Endothelial cell (in vitro differentiated cells): ENCODE measurements at places on chromosomes 3 and 15.

DNA sequence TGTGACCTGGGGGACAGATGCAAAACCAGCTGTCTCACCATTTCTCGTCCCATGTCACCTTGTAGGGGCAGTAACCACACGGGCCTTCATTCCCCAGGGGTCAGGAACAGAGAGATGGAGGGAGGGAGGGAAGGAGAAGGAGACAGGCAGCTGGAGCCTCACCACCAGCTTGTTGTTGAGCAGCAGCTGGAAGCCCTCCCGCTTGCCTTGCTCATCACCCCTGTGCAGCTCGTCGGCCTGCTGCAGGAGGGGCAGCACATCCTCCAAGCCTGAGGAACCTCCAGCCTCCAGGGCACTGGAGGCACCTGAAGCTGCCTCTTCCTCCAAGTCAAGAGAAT is 10.3 kb downstream of the RMDN3 start:
- H3K27ac ChIP-seq, result no peak overlapping the region
- peaks cover 22% of the 10 kb centered on the region for H3K36me3 ChIP-seq
- peaks cover 2% of the 10 kb centered on the region for H3K4me1 ChIP-seq
- peaks cover 3% of the 10 kb centered on the region for H3K27me3 ChIP-seq
- DNase-seq, result no peak

DNA sequence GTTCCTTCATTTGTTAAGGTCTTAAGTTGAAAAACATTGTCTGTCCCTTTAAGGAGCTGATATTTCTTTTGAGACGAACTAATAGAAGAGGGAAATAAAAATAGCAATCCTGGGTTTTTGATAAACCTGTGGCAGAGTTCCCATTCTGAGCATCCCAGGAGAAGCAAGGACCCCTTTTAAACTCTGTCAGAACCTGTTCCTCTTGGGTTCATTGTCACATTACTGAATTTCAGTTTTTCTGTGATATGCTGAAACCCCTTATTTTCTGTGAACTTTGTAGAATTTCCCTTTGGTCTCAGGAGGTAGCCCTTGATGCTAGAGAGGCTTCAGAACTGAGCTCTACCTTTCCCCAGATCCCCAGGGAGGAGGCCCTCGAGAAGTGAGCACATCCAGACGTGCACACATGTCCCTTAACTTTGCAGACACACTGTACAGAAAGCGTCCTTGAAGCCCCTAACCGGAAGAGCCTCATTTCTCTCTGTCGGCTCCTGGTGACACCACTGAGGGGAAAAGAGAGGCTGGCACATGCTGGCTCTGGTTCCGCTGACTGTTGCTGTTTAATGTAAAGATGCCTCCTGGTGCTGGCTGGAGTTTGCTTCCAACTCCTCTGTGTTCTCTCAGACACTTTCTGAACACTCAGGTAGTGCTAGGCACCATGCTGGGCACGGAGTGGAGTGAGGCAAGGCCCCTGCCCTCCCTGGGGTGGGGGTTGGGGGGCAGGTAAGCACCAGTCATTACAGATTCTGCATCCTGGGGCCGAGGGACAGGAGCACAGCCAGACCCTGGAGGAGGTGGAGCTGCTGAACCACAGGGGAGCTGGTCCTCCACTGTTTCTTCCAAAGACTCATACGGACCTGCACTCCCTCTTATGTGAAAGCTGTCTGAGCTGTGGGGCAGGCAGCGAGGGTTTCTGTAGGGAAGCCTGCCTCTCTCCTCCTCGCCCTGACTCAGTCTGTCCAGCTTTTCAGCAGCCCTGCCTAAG is 77.5 kb downstream of the CHDH start:
- H3K4me1 ChIP-seq, result no peaks in the 10 kb centered on the region
- DNase-seq, result no peak
- peaks cover 57% of the 10 kb centered on the region for H3K36me3 ChIP-seq

- H3K27ac ChIP-seq, result no peak overlapping the region
- peaks cover 3% of the 10 kb centered on the region for H3K4me1 ChIP-seq
- no peak for DNase-seq
- H3K27me3 ChIP-seq, result no peaks in the 10 kb centered on the region
These were observed 1154.0 kb downstream of the IGSF11 start for GRCh38 chr3:117880638-117881037.

DNA sequence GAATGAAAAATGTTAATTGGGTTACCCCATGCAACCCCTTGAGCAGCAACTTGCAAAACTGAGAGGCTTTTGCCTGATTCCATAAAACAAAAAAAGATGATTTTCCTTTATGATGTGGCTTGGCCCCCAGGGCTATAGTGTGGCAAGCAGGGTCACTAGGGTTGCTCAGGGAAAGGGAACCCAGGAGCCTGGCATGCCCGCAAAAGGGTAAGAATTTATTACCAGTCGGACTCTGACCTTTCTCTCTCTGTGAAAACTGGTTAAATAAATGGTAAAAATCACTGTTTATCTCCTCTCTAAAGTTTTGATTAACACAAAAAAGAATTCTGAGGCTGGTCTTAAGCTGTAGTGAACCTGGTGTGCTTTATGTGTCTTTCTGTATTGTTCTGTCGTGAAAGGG is 37.7 kb upstream of the SEC61A1 start:
- H3K36me3 ChIP-seq, result no peaks in the 10 kb centered on the region
- peaks cover 4% of the 10 kb centered on the region for H3K4me1 ChIP-seq
- no peak for DNase-seq
- no peak overlapping the region for H3K4me3 ChIP-seq
- H3K27me3 ChIP-seq, result no peaks in the 10 kb centered on the region

DNA sequence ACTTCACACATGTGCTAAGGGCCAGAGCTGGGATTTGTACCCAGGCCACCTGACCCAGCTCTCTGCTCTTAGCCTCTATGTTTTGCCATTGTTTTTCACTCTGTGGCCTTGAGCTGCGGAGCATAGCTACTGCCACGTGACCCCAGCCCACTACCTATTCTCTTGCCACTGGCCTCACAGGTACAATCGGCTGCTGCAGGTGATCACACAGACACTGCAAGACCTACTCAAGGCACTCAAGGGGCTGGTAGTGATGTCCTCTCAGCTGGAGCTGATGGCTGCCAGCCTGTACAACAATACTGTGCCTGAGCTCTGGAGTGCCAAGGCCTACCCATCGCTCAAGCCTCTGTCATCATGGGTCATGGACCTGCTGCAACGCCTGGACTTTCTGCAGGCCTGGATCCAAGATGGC is 46.2 kb downstream of the SEMA3G start:
- H3K27me3 ChIP-seq, result peaks cover 7% of the 10 kb centered on the region
- no peak overlapping the region for H3K4me3 ChIP-seq
- H3K4me1 ChIP-seq, result no peaks in the 10 kb centered on the region
- no peak for DNase-seq

DNA sequence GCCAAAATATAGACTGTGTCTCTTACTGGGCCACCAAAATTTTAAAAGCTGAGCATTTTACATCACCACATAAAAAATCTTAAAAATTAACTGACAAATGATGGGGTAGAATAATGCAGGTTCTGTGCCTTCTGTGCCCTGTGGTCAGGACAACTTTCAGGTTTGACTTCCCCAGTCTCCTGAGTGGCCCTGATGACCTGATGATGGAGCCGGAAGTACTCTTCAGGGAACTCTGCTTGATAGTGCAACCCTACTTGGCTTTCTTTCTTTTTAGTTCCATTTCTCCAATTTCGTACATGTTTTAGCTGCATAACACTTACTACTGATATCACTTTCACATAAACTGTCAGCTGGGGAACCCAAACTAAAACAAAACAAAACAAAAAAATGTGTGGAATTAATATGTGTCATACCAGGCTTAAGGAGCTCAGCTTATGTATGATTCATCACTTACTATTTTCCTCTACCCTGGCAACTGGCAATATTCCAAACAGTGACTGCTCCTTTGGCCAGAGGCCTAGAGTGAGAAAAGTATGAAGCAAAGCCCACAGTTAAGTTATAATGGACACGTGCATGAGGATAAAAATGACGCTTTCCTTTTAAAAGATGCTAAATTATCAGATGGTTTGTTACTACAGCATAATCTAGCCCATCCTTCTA is 194.3 kb downstream of the BCHE start:
- peaks cover 8% of the 10 kb centered on the region for H3K4me1 ChIP-seq
- H3K4me3 ChIP-seq, result no peak overlapping the region
- DNase-seq, result no peak
- H3K36me3 ChIP-seq, result no peaks in the 10 kb centered on the region
- no peaks in the 10 kb centered on the region for H3K27me3 ChIP-seq

DNA sequence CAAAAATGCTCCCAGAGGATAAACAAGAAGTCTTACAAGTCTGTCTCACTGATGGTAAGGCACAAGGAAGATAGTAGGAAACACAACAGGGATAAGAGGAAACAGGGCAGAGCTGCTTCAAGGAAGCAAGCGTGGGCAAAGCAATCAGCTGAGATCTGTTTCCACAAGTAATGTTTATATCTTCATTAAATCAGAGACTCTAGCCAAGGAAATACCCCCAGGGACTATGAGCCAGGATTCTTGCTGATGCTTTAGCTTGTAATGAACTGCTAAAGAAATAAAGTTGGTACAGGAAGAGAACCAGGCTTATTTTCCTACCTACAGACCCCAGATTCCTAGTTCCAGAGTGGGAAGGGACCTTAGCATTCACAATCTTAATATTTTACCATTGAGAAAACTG is 112.7 kb upstream of the C3orf80 start:
- H3K36me3 ChIP-seq, result no peaks in the 10 kb centered on the region
- no peak overlapping the region for H3K4me3 ChIP-seq
- no peak for DNase-seq
- H3K4me1 ChIP-seq, result peaks cover 12% of the 10 kb centered on the region
- H3K27ac ChIP-seq, result no peak overlapping the region
- no peaks in the 10 kb centered on the region for H3K27me3 ChIP-seq

- peaks cover 53% of the 10 kb centered on the region for H3K36me3 ChIP-seq
- DNase-seq, result no peak
- no peak overlapping the region for H3K27ac ChIP-seq
These were observed 29.6 kb downstream of the TMEM39A start for GRCh38 chr3:119433613-119434325.

DNA sequence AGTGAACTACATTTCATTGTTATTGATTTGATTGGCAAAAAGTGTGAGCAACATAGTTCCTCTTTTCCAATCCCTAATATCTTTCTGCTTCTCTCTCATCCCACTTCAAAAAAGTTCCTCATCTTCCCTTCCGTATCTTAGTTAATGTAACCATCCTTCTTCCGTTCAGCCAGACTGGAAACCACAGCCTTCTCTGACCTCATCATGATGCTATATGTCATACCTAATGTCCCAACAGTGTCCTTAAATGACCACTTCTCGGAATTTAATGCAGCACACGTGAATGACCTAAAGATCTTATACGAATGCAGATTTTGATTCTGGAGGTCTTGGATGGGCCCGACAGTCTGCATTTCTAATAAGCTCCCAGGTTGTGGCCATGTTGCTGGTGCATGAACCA is 320.3 kb upstream of the SATB1 start:
- H3K4me3 ChIP-seq, result no peak overlapping the region
- no peak overlapping the region for H3K27ac ChIP-seq
- H3K27me3 ChIP-seq, result no peaks in the 10 kb centered on the region
- H3K36me3 ChIP-seq, result no peaks in the 10 kb centered on the region
- H3K4me1 ChIP-seq, result no peaks in the 10 kb centered on the region
- no peak for DNase-seq

DNA sequence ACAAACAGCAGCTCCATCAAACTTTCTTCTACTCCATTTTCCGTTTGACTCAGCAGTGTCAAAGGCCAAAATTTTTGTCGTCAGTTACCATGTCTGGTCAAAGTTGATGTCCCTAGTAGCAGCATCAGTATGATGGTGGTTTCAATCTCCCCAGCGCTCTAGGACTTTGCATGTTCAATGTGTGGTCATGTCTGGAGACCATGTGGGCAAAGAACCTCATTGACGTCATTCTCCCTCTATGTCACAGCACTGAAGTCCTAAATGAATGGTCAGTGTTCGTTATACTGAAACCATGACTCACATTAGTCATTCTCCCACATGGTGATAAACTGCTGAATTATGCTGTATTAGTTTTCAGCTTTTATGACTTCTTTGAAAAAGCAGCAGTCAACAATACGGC is 23.2 kb downstream of the SHC4 start:
- no peaks in the 10 kb centered on the region for H3K27me3 ChIP-seq
- no peak overlapping the region for H3K4me3 ChIP-seq
- no peak overlapping the region for H3K27ac ChIP-seq

GRCh38 chr3:38284756-38285150 is 2.7 kb downstream of the SLC22A14 start:
- H3K27me3 ChIP-seq, result no peaks in the 10 kb centered on the region
- DNase-seq, result no peak
- H3K27ac ChIP-seq, result no peak overlapping the region
- peaks cover 9% of the 10 kb centered on the region for H3K36me3 ChIP-seq
- H3K4me1 ChIP-seq, result peaks cover 6% of the 10 kb centered on the region

DNA sequence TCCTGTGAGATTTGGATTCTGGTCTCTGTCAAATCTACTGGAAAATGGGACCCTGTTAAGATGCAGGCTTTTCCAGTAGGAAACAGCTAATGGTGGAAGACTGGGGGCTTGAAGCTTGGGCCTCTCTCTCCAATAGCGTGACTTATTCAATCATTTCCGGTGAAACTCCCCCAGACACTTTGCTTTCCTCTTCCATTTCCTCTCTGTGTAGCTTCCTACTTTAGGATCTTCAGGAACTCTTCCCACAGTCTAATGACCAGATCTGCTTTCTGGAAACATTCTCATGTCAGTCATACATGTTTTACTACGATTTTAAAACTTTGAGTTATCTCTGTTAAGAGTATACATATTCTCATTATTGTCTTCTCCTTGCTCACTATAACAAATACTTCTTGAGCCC is 28.0 kb upstream of the TPRG1 start:
- DNase-seq, result no peak
- peaks cover 32% of the 10 kb centered on the region for H3K4me1 ChIP-seq
- no peaks in the 10 kb centered on the region for H3K36me3 ChIP-seq
- peak overlapping the region; percentile 65 for H3K27ac ChIP-seq
- H3K4me3 ChIP-seq, result no peak overlapping the region
- no peaks in the 10 kb centered on the region for H3K27me3 ChIP-seq

GRCh38 chr3:112013058-112013783 is 14.5 kb downstream of the TAGLN3 start:
- no peak overlapping the region for H3K4me3 ChIP-seq
- no peak overlapping the region for H3K27ac ChIP-seq
- no peaks in the 10 kb centered on the region for H3K36me3 ChIP-seq
- peaks cover 8% of the 10 kb centered on the region for H3K4me1 ChIP-seq

DNA sequence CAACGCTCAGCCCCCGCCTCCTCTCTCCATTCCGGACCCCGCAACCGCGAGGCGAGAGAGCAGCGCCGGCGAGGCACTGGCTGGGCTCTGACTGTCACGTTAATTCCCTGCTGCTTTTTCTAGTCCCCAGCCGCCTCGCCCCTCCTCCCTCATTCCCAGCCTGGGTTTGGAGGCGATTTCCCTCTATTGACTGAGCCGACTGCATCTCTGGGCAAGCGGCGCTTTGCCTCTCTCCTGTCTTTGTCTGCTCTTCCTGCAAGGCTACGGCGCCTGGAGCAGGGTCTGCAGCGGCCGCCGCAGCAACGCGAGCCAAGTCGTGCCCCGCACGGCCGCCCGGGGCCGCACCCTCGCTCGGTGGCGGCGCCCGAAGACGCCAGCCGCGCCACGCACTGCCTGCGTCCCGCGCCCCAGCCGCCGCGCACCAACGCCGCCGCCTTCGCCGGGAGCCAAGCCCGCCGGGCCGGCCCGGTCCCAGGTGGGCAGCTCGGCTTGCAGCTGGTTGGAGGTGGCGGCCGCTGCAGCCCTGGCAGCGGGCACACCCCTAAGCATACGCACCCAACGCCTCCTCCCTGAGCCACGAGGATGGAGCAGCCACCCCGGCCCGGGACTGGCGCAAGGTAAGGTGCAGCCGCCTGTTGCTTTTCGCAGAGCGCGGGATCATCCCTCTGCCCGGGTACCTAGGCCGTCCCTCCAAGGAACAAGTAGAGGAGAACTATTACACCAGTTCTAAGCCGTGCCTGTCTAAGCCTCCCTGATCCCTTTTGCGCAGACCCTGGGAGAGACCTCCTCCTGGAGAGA is at the start of gene LRRC3B:
LRRC3B (plus strand) TSS at position 152 of the 798 bp plus-strand sequence. CDS start 86,901 bp downstream, outside the sequence.
- H3K27me3 ChIP-seq, result peaks cover 16% of the 10 kb centered on the region
- peak within 1 kb of the TSS; percentile 90 for H3K4me3 ChIP-seq
- peaks cover 28% of the 10 kb centered on the region for H3K4me1 ChIP-seq
- H3K27ac ChIP-seq, result no peak within 1 kb of the TSS
- no peaks in the 10 kb centered on the region for H3K36me3 ChIP-seq
